T-helper 9 cell (primary cell): ENCODE measurements at places on chromosomes 11 and 22.

DNA sequence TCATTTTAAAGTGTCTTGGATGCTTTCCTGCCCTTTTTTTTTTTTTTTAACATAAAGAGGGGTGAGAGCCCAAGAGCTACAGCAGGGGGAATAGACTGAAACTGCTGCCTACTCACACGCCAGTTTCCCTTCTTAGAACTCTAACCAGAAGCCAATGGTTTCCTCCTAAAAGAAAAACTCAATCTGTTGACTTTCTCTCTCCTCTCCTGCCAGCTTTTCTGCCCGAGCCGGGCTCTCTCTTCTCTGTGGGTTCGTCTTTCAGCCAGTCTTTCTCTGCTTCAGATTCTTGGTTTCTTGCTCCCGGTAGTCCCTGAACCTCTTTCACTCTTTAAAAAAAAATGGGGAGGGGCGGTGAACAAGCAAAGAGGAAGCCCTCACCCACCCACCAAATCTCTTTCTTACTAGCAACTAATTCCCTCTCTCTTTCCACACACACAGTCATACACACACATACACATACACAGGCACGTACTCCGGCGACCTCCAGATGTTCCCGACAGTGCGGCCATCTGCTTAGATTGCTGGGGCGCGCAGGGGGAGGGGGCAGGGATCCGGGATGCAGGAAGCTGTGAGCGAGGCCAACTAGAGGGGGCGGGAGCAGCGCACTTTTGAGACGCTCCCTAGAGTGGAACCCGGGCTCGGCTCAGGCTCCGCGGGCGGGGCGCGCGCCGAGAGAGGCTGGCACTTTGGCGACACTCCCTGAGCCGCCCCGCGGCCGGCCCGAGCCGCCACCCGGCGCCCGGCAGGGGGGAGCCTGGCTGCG, 444 bp upstream of the TSKU start:
- DNase-seq = no peak

DNA sequence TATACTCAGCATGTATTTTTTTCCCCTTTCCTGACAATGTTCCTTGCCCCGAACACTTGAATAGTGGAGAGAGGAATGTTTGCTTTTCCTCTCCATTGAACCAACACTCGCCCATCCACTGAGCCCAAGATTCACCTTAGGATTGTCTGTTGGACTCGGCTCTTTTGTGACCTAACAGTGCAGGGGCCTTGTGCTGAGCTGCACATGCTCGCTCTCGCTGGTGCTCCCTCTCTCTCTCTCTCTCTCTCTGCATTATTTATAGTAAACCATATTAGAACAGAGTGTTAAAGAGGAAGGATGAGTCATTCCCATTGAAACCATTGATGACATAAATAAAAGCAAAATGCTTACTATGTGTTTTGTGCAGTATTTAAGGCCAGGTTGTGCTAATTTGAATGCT, 20.7 kb downstream of the ZBTB16 start:
- DNase-seq = no peak

DNA sequence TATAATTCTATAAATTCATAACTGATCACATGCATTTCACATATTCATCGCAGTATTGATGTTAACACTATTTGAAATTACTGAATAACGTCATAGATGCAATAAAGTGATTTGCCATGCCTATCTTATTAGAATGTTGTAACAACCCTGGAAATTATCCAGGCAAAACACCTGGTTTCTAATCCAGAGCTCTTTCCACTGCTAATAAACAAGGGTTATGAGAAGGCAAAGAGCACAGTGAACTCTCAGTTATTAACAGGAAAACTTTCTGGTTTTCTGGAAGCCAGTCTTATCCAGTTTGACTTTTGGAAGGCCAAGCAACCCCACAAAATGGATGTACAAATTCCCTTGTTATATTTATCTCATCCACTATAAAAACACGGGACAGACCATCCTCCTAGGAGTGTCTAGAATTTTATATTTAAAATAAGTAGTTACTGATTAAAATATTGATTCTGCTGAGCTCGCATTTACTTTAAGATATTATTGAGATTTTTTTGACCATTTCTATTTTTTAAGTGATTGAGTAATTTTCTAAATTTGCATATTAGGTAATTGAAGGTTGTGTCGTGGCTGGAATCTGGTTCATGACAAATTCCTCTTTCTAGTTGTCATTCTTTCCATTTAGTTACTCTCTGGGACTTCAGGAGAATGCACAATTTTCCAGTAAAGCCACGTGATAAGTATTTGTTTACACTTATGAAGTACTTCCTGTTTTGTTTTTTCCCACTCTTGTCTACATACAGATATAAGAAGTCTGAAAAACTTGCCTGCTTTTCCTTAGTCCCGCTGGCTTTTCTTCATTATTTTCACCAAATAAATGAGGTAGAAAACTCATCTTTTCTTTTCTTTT, 47.9 kb downstream of the DCUN1D5 start:
- DNase-seq = no peak

GRCh38 chr22:29670626-29671025, 49.2 kb upstream of the CABP7 start:
- no peak for DNase-seq
